ENCODE measurements at places on chromosomes 4 and X.
A peak's percentile ranks its signal among the peaks of the same experiment; 100 is the strongest.

- DNase-seq: no peak
These were observed 80.4 kb downstream of the MAPK10 start for GRCh38 chr4:86279293-86279960.

- no peak for DNase-seq
These were observed 566.8 kb downstream of the PCDH18 start for GRCh38 chr4:136965478-136965877.

DNA sequence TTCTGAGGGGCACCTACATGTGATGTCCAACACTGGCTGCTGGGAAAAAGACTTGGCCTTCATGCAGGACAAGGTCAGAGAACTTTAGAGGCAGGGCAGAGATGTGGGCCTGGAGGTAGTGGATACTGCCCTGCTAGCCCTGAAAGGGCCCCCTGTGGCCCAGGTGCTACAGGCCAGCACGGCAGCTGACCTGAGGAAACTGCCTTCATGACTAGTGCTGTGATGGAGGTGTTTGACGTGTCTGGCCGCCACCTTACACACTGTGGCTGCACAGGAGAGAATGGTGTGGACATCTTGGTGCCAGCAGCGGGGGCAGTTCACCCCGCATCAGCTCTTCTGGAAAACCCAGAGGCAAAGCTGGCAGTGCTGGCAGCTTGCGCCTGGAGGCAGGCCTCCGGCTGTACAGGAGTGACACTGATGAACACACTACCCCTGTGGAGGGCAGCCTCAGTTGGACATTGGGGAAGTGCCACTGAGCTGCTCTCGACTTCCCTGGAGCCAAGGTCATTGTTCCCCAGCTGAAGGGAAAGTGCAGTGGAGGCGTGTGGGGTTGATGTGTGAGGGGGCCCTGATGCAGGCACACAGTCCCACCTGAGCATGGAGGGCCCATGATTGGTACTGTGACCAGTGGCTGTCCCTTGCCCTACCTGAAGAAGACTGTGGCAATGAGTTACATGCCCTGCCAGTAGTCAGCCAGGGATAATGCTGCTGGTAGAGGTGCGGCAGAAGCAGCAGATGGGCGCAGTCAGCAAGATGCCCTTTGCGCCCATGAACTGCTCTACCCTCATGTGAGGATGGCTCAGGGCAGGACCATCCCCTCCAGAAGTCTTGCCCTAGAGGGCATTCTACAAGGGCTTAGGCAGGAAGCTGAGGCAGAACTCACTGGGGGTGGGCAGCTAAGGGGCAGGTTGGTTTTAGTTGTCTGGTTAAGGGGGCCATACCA lies 36.9 kb downstream of the COQ2 start:
- no peak for DNase-seq

DNA sequence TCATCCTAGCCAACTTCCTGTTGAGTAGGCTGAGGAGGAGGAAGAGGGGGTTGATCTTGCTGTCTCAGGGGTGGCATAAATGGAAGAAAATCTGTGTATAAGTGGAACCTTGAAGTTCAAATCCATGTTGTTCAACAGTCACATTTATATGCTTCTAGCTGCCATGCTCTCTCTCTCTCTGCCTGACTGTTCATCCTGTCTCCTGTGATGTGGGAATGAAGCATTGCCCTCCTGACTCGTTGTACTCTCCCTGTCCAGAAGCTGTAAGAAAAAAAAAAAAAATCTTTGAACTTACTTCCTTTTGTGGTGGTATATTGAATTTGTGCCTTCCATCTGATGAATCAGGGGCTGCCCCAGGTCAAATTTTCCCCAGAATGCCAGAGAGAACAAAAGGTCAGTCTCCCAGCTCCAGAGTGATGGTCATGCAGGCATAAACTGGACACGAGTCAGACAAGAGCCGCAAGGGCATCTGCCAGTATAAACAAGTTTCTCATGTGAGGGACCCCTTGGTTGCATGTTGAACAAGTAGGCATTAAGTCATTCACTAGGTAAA lies 257.0 kb downstream of the IDS start:
- DNase-seq: no peak

DNA sequence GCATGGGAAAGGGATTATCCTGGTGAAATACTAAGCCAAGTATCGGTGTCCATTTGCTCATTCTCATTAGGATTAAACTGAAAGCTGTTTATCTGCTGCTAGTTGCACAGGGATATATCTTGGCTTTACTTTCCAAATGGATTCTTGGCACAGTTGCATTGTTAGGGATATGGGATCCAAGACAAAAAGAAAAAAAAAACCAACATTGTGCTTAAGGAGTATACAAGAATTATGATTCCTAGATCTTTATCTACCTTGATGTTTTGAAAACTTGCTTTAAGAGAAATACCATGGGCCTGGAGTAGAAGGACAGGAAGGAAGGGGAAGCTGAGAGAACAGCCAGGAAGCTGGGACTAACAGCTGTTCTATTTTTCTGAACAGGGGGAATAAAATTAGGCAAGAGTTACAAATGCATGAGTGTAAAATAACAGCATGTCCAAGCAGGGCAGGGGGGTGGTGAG lies 107.6 kb downstream of the ATXN3L start:
- DNase-seq: no peak

DNA sequence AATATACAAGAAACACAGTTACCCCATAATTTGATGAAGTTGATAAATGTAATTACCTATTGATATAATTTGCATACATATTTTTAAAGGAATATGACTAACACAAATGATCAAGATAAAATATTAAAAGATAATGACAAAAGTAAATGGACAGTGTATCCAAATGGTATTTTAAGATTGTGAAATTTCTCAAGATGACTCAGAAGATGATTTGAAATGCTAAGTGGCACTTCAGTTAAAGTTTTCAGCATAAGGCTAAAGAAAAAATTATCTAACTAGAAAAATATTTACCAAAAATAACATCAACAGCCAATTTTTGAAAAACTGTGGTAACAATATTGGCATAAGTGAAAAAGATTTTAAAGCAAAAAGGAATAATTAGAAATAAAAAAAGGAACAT lies 248.4 kb upstream of the NDST4 start:
- DNase-seq: no peak

- DNase-seq: no peak
These were observed 165.6 kb upstream of the BOD1L1 start for GRCh38 chr4:13793020-13793710.

- DNase-seq: peak; percentile 37
These were observed 93.4 kb downstream of the TMA16 start for GRCh38 chr4:163587867-163588266.

DNA sequence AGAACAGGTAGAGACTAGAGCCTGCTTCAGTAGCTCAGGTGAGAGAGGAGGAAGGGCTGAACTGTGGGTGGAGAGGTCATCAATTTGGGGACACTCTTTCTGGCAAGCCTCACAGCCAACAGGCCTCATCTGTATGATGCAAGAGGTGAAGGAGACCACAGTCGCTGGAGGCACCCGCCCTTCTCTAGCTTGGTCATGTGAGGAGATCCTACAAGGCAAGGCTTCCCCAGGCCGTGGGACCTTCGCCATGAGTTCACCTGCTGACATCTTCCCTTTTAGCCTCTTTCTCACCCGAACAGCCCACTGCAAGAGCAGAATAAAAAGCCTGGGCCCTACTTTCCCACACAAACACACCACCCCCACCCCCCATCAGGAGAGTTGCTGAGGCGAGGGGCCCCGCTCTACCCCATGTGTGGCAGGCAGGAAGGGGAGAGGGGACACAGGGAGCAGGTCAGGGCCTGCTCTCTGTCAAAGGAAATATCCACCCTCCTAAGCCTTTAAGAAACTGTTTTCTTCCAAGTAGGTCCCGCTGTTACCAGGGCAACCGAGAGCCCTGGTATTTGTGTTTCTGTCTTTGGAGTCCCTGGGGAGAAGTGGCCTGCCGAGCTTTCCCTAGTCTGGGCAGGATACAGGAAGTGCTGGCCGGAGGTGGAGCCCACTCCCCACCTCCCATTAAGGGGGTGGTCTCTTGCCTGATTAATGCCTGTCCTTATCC lies 8.1 kb downstream of the RTL5 start:
- no peak for DNase-seq

DNA sequence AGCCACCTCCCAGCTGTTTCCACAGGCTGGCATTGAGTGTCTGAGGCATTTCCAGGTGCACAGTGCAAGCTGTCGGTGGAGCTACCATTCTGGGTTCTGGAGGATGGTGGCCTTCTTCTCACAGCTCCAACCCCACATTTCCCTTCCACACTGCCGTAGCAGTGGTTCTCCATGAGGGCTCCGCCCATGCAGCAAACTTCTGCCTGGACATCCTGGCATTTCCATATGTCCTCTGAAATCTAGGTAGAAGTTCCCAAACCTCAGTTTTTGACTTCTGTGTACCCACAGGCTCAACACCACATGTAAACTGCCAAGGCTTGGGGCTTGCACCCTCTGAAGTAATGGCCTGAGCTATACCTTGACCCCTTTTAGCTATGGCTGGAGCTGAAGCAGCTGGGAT lies 10.3 kb upstream of the FRMPD4 start:
- DNase-seq: no peak

DNA sequence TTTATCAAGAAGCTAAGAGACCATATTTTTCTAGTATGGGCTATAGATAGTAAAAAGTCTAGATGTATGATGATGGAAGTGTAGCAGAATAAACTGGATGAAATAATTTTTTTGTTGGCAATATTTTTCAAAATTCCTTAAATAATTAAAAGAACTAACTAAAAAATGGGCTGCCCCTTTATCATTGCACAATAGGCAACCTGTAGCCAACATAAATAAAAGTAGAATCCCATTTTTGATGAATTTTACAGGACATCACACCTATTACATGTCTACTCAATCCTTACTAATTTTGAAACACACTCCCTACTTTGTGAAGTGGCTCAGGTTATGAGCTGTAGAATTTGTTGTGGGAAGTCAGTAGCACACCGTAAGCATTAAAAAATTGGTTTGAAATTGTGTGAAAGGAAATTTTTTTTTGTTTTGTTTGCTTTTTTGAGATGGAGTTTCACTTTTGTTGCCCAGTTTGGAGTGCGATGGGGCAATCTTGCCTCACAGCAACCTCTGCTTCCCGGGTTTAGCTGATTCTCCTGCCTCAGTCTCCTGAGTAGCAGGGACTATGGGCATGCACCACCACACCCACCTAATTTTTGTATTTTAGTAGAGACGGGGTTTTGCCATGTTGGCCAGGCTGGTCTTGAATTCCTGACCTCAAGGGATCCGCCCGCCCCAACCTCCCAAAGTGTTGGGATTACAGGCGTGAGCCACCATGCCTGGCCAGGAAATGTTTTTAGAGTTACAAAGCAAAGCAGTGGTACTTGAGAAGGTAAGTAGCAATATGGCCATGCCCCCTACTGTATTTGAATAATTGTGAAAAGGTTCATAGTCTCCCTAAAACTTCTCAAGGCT lies 8.9 kb upstream of the RUFY3 start:
- DNase-seq: no peak

GRCh38 chrX:10119399-10119990 lies 37.3 kb upstream of the CLCN4 start:
- DNase-seq: peak; percentile 81

DNA sequence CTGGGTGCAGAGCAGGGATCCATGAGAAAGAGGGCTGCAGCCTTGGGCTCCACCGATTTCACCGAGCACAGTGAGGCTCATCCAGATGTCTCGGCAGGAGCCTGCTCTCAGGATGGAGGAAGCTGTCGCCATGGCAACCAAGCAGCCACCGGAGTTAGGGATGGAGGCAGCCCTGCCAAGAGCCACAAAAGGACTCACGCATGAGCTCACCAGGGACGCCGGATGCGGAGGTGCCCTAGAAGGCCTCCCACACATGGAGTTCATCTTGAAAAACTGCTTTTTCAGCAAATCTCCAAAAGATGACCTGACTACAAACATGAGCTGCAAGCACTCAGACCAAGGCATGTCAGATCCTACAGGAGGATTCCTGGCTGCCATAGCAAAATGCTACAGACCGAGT lies 90.7 kb downstream of the WFS1 start:
- no peak for DNase-seq

GRCh38 chr4:66691101-66691500 lies 854.2 kb downstream of the CENPC start:
- DNase-seq: no peak
